ENCODE measurements at places on chromosomes 7 and 10.

GRCh38 chr7:130430841-130431666 lies 9.8 kb downstream of the CEP41 start:
- no peak for DNase-seq

- no peak for DNase-seq
These were observed 769.7 kb upstream of the AUTS2 start for GRCh38 chr7:68828575-68828974.

DNA sequence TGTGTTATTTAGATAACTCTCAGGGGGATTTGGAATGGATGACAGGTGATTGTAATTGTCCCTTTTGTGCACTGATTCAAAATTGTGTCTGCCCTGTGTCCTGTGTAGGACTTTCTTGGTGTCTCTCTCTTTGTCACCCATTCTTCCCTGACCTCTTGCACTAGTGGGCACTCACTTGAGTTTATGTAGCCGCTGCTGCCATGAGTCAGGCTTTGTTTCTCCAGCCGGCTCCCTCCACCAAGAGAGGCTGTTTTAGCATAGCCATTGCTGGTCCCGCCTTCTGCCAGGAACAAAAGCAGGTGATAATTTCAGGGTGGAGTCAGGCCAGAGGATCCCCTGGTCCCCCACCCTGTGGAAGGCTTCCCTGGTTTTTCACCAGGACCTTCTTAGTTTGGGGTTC lies 8.4 kb downstream of the COL17A1 start:
- no peak for DNase-seq

- DNase-seq: no peak
These were observed 355.0 kb downstream of the RNLS start for GRCh38 chr10:88228130-88228529.

DNA sequence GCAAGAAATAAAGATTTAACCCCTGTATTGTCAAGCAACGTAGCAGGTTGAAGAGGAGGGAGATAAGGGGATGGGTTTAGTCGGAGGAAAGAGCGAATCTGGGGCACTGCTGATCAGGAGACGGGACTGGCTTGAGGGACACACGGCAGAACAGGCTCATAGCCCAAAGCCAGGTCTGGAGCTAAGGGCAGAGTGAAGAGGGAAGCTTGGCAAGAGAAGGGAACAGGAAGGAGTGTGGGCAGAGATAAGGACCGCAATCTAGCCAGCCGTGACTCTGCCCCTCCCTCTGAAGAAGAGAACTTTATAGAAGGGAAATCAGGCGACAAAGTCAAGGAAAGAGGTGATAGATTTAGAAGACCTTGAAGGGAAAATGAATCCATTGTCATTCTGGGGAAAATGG lies 67.6 kb downstream of the CAV1 start:
- DNase-seq: no peak

DNA sequence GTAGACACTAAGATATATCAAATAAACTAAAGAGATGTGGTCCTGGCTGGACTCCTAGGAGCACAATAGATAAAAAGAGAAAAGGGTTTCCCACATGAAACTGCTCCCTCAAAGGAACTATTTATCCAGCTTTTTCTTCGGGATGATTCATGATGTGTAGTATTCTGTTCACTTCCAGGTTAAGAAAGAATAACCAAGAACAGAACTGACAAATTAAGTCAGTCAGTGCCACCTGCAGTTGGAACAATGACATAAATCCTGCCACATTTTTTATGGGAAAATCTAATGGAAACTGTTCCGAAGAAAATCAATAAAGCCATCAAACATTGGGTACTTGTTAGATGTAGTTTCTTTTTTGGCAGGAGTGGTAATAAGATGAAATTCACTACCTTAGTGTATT lies 87.1 kb downstream of the POLR1F start:
- DNase-seq: no peak

GRCh38 chr10:128914681-128915080 lies 552.4 kb upstream of the MGMT start:
- no peak for DNase-seq

DNA sequence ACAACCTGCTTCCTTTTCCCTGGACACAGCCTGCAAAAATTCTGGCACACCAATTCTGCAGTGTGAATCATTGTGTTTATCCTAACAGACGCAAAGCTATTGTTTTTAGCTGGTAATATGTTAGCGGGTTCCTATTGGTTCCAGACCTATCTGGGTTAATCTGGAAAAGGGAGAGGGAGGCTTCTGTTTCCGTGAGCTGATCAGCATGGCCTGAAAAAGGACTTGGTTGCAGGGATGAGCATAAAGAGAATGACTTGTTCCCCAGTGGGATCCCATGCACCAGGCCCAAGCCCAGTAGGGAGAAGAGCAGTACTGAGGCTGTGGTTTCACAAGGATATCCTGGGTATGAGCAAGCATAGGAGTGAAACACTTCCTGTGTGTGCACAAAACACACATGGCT lies 78.4 kb downstream of the PDE1C start:
- no peak for DNase-seq

DNA sequence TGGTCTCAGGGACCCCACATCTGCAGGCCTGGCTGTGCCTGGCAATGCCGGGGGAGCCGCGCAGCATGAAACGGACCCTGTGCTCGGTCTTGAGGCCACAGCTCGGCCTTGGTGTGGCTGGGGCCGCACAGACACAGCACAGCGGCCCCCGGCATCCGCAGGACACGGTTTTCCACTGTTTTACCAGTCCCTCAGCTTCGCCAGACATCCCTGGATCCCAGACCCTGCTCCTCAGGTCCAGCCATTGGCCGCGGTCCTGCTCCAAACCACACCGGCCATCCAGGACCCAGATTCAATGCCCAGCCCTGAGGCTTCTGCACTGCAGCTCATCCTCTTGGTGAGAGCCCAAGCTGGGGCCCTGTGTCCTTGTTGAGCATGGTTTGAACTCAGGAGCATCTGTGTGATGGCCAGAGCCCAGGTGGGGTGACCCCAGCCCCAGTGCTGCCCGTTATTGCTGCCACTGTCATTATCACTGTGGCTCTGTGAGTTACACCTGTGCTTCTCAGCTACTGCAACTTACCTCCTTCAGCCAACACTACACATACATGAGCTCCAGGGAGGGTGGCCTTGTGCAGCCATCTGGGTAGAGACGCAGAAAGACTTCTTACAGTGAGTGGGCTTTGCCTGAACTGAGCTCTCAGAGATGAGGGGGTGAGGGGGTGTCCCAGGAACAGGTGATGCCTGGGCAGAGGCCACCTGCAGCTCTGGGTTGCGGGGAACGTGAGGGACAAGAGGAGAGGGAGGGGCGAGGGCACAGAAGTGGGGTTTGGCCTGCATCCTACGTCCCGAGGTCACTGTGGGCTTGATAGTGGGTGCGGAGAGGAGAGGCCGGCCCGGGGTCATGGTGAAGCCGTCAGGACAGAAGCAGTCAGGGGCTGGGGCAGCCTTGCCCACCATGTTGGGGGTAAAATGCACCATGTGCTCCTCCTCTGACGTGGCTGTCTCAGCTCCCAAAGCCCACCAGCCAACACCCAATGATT lies 567.6 kb downstream of the PTPRN2 start:
- no peak for DNase-seq

- no peak for DNase-seq
These were observed 35.8 kb downstream of the NT5C2 start for GRCh38 chr10:103157246-103157645.

GRCh38 chr10:31347705-31348104 lies 28.7 kb downstream of the ZEB1 start:
- no peak for DNase-seq

DNA sequence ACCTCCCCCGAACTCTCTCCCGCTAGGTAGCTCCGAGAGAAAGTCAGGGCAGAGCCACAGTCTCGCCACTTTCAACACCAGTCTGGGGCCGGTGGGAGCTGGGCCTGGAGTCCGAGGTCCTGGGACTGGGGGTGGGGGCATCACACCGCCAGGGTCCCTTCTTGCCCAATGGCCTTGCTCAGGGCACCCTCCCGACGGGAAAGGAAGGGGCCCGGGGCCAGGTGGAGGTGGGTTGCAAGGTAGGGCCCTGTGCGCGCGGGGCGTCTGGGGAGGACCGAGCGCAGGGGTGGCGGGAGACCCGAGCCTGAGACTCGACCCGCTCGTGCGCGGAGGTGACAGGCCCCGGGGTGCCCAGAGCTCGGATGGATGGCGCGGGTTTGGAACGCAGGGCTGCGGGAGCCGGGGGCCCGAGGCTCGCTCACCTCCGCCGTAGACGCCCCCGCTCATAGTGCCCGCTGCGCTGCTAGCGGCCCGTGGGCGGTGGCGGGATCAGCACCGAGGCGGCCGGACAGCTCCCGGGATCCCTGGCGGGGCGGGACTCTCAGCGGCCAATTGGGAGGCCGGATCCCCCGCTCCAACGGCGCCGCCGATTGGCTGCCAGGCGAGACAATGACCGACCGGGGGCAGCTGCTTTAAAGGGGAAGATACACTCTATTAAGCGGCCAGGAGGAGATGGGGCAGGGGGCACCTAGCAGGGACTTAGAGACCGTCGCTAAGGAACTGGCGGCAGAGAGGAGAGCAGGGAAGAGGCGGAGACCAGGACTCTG lies at the start of gene ACTL6B:
TSS of gene ACTL6B (minus strand) at position 541 of the 767 bp plus-strand sequence. CDS start at position 447, 94 bp downstream.
- DNase-seq: no peak

DNA sequence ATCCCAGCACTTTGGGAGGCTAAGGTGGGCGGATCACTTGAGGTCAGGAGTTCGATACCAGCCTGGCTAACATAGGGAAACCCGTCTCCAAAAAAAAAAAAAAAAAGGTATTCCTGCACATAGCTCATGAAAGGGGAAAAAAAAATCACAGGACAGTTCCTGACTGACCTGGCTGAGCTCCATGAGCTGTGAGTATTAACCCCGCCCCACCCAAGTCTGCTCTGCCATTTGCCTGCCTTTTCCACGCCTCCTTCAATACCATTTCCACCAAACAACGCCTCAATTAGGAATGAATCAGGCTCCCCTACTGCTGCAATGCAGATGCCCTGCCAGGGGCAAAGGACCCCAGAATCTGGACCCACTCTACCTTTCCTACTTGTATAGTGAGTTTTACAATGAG lies 55.0 kb downstream of the PDIA4 start:
- DNase-seq: no peak

DNA sequence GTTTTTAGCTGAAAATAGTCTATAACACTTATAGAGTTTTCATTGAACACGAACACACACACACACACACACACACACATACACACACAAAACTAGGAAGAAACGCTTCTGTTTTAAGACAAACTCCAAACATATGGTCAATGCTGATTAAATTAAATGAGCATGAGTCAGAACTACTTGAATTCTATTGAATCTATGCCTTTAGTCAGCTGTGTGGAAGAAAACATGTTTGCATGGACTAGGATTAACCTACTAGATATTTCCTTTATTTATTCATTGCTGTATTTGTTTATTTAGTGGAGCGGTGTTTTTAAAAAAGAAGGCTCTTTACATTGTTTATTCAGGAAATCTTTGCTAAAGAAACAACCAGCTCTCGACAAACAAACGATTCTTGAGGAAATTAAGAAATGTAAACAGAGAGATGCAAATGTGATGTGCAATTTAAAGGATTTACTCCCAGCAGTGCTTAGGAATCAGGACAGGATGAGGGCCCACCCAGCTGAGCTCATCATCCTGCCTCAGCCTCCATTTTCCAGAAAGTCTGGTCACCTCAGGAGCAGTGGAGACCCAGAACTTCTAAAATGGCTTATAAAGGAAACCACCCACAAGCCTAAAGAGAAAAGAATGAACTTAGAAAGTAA lies 83.2 kb downstream of the PDE1C start:
- no peak for DNase-seq

DNA sequence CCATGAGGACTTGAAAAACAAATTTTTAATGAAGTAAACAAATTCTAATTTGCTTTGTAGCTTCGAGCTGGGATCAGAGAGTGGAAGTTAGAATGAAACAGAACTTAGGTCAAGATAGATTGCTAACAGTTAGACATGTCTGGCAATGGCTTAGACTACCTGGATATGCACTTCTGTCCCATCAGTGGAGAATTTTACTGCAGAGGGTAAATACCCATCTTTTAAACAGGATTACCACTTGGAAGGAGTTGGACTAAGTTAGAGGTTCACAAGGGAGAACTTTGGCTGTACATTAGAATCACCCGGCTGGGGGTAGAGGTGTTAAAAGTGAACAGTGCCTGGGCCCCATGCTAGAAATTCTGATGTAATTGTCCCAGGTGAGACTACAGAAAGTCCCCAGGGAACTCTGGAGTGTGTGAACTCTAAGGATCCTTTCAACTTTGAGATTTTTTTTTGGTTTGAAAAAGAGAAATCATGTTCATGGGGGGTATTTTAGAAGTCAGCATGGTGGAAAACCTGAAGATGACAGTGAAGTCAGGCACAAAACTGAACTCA lies 35.5 kb downstream of the ENTPD1 start:
- DNase-seq: no peak

DNA sequence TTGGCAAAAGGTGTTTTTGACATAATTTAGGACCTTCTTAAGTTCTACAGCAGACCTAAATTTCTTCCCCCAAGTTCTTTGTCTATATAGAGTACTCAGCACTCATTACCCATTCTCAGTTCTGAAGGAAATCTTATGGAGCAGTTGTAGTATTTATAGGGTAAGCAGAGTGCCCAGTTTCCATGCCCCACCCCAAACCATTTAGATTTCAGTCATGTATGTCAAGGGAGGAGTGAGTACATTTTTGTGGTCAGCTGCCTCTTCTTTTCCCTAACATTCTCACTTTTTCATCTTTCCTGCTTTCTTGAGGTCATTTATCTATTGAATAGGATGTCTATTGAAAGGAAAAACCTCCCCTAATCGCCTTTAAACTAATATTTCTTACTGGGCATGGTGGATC lies 83.3 kb downstream of the KAT6B start:
- DNase-seq: no peak

DNA sequence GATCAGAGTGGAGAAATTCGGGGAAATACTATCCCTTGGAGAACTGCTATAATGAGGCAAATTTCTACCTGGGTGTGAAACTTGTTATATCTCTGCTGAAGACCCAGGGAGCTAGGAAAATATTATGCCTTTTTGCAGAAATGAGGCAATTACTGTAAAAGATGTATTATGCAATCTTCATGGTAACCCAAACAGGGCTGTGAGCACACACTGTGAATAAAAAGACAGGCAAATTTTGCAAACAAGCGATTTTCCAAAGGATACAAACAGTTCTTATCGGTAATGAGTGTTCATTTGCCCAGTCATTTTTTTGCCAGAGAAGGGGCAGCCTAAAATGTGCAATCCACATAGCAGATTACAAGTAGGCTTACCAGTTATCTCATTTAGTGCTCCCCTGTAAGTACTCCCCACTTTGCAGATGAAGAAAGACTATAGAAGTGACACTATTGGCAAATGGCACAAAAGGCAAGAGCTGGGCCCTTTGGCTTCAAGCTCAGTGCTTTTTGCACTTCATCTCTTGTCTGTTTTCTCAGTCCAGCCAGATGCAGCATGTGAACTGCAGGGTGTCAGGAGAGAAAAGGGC lies 205.8 kb downstream of the HECW1 start:
- no peak for DNase-seq
